NCI-H524 (cell line): ENCODE measurements at places on chromosomes 4 and X.
A peak's percentile ranks its signal among the peaks of the same experiment; 100 is the strongest.

GRCh38 chr4:174036576-174036975 lies 246.9 kb downstream of the FBXO8 start:
- DNase-seq, result no peak

- DNase-seq, result no peak
Observed at GRCh38 chr4:42152507-42153504, at the start of gene BEND4. TSS of gene BEND4 (minus strand) at chr4:42152655. CDS start at chr4:42152143, 512 bp downstream.

- DNase-seq, result no peak
Observed at GRCh38 chrX:142296421-142296820, 91.3 kb upstream of the MAGEC2 start.

GRCh38 chr4:23413631-23414030 lies 476.2 kb downstream of the PPARGC1A start:
- no peak for DNase-seq

DNA sequence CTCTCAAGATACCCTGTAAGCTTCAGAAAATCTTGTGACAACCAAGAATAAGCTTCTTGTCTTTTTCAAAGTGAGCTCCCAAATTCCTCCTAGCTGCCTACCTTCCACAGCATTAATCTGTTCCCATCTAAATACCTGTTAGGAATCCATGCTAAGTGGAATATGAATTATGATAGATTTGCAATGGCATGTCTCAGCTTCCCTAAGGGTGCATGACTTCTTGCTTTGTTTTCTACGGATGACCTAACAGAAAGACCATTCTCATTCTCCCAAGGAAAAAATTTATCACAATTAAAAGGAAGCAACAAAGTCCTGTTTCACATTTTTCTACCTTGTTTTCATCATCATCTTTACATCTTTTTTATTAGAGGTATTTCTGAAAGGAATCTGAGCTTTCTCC lies 532.7 kb downstream of the GRXCR1 start:
- no peak for DNase-seq

DNA sequence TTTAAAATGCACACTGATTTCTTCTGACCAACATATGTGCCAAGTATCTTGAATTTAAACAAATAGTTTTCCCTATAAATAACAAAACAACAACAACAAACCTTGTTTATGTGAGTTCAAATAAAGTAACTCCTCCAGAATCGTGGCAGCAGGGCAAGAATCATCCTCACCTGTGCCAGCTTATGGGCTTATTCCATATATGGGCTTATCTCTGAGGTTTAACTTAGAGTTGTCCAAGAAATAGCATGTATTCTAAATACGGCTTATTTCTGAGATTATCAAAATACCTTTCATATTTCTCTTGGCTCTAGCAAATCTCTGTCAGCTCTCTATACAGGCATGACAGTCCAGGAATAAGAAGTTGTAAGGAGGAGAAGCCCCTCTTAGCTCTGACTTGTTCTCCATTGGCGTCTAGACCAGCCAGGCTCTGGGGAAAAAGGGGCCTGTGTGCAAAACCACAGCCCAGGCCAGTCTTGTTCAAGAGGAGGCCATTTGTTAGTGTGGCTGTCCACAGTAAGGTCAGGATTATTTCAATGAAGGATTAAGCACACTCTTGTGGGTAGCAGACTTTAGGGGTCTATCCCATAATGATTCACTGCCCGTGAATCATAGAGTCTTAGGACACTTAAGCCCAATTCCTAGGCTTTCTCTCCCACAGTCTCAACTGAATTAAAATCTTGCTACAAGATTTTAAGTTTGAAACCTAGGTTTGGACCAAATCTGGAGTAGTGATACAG lies 63.2 kb downstream of the FRAS1 start:
- no peak for DNase-seq

- DNase-seq, result no peak
Observed at GRCh38 chrX:135536877-135537276, 16.4 kb downstream of the INTS6L start.

GRCh38 chr4:70915874-70916559 lies 13.8 kb downstream of the MOB1B start:
- no peak for DNase-seq

- no peak for DNase-seq
Observed at GRCh38 chr4:11446155-11446811, 17.6 kb upstream of the HS3ST1 start.

DNA sequence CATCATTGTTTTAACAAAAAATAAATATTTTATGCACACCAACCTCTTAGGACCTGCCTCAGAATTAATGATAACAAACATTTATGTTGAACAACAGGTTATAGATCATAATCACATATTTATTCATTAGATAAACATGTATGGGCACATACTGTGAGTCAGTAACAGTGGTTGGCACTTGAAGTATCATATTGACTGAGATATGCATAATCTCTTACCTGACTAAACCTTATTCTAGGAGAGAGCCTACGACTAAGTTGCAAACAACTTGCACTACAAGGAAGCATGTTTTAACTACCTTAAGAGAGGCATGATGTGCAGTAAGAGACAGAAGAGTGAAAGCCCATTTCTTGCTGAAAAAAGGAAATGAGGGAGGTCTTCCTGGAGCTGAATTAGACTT lies 6.5 kb upstream of the DACH2 start:
- DNase-seq, result no peak

DNA sequence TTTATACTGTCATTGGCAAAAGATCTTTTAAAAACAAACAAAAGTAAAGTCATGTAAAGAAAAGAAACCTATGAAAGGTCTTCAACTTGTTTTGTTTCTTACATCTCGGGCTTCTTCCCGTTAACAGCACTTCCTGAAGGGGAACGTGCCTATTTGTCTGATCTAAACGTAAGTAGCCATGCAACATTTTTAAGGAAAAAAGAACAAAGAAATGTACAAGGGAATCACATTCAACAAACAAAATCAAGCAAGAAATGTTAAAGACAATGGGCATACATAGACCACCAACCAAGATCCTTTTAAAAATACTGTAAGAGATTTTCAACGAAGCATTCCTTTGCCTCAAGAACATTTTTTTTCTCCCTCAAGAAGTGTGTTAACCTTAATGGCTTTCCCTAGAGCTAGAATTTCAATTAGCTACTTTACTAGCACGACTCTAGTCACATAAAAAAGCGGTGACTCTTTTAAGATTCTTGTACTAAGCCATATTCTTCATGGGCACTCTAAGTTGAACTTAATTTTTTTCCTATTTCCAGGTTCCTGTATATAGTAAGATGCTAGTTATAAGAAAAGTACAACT lies 112.0 kb upstream of the TTC29 start:
- no peak for DNase-seq

DNA sequence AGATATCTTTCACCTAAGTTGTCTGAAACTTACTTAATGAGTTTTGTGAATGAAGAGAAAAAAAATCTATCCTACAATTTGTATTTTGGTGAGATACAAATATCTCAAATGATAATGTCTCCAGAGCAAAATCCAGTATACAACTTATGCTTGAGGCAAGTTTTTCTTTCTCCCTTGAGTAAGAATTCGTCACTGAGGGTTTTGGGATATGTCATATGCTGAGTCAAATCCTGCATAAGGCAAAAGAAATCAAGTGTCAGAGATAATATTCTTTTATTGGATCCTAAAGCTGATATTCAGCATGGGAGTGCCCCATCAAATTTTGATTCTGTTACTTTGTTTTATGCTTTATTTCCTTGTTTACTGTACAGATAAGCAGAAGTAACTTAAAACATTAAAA lies 1308.6 kb downstream of the ARAP2 start:
- DNase-seq, result no peak

- no peak for DNase-seq
Observed at GRCh38 chr4:7547368-7548040, 112.8 kb upstream of the PSAPL1 start.

DNA sequence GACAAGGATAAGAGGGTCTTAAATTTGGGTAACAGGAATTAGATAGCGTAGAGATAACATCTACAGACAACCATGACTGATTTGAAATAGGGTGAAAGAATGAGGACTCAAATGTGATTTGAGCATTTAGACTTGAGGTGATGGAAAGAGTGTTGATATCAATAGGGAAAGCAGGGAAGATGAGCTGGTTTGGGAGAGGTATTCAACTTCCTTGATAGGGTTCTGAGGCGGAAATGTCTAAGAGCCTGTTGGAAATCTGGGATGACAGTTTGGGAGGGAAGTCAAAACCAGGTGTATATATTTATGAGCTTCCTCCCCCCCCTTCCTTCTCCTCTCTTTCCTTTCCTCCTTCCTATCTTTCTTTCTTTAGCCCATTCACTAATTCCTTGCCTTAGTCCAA lies 36.5 kb downstream of the KLHL15 start:
- DNase-seq, result no peak

DNA sequence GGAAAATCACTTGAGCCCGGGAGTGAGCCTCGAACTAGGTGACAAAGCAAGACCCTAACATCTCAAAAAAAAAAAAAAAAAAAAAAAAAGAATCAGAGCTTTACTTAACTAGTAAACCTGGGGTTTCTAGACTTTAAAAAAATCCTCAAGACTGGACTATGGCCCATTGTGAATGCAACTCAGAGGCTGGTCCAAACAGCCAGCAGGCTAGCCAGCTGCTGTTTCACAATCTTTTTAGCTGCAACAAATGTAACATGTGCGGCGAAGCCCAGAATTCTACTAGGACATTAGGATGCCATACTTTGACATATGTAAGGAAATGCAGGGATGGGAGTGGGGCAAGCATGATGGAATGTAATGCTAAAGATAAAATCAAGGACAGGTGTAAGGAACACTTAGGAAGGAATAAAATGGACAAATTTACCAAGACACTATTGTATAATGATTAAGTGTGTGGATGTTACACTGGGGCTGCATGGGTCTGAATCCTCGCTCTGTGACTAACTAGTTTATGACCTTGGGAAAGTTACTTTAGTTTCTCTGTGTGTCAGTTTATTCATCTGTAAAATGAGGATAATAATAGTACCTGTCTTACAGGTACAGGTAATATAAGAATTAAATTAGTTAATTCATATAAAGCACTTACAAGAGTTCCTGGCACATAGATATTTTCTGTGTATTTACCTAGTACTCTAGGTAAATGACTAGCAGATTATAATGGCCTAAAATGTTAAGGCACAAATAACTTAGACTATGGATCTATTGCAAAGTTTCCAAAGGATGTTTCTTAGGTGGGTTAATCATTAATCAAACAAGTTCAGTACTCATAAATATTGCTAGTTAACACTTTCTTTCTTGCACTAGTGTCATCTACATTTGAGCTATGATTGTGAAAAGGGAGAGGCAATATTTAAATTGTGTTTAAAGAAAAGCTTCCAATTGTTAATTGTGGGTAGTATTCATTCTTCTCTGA lies 49.5 kb downstream of the HELQ start:
- no peak for DNase-seq

DNA sequence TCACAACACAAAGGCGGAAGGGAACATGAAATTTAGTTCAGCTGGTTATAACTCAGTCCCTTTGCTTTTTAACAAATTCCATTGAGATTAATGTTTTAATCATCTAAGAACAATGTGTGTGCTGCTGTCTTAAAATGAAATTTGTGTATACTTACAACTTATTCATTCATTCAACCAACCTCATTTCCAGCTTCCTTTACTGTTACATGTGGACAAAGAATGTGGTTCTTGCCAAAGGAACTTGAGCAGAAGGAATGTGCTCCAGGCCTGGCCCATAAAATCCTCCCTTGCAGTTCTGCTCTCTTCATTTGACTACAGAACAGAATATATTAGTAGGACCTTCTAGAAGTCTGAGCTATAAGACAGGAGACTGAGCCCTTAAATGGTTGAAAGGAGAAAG lies 176.8 kb upstream of the GLRA2 start:
- DNase-seq, result no peak

GRCh38 chr4:141898346-141898745 lies 262.0 kb downstream of the IL15 start:
- DNase-seq, result no peak

- DNase-seq, result no peak
Observed at GRCh38 chr4:123659730-123660129, 263.1 kb downstream of the SPRY1 start.

DNA sequence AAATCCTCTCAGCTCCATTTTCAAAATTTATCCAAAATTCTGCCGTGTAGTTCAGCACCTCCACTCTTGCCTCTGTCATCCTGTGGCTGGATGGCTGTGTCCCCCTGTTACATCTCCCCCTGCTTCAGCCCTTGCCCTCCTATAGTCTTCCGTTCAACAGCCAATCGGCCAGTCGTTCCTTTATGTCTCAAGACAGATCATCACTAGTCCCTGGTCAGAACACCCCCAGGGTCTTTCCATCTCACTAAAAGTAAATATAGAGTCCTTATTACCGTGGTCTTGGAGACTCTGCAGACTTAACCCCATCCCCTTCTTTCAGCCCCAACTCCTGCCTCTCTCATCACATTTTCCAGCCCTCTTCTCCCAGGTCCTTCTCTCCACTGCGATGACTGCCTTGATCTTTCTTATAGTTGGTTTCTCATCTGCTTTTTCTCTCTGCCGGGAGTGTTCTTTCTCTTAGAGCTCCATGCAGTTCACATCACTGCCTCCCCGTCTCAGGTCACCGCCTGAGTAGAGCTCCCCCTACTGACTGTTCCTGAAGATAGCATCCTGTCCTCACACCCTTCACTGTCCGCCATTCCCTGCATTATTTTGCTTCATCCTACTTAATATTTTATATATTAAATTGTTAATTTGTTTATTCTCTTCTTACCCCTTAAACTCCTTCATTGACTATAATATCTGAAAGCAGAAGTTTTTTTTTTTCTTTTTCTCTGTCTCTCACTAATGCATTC lies 736.9 kb upstream of the MAGEB2 start:
- DNase-seq, result peak; percentile 27

DNA sequence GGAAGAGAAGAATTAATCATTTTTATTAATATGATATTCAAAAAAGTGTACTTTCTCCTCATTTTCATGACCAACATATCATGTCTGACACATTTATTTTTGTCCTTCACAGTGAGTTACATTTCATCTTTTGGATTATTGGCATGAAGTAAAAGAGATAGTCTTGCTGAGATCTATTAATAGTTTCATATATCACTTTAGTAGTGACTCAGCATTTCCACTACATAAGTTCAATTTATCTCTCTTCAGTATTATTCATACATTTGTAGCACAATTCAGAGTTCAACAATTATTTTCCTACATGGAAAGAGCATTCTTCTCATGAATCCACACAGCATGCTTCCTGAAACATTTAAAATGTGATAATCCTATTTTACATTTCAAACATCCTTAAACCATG lies 1461.1 kb downstream of the TECRL start:
- no peak for DNase-seq

GRCh38 chr4:38387819-38388218 lies 276.2 kb upstream of the KLF3 start:
- no peak for DNase-seq

- DNase-seq, result no peak
Observed at GRCh38 chr4:7195546-7196287, 3.4 kb downstream of the SORCS2 start.

DNA sequence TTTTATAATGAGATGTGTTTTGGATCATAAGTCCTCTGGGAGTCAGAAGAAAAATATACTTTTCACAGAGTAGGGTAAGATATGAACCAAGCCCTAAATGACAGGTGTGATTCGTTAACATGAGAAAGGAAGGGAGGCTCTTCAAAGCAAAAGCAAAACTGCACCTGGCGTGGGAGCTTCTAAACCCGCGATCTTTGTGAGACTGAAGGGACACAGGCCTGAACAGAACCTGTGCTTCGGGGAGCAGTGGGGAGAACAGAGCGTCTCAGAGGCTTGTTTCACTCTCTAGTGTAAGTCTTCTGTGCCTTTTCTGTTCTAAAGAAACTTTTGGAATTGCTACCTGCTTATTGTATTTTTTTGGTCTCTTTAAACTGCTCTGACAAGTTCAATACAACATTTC lies 30.2 kb upstream of the CYP4V2 start:
- no peak for DNase-seq
